ENCODE measurements at places on chromosomes 16 and 17.

GRCh38 chr17:41547378-41547841, 19.3 kb upstream of the KRT19 start:
- DNase-seq, result no peak

DNA sequence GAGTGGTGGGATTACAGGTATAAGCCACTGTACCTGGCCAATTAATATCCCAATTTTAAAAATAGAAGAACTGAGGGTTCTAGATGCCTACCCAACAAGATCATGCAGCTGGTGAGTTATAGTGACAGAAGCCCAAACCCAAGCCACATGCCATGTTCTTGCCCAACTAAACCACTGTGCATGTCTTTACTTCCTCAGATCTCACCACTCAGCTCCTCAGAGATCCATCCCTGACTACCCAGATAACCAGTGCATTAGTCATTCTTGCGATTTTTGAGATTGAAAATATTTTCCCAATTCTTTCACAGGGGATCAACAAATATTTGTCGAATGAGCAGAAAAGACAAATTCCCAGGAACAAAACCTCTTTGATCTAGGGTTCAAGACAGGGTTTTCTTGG, 303.1 kb downstream of the CBLN1 start:
- DNase-seq, result no peak

DNA sequence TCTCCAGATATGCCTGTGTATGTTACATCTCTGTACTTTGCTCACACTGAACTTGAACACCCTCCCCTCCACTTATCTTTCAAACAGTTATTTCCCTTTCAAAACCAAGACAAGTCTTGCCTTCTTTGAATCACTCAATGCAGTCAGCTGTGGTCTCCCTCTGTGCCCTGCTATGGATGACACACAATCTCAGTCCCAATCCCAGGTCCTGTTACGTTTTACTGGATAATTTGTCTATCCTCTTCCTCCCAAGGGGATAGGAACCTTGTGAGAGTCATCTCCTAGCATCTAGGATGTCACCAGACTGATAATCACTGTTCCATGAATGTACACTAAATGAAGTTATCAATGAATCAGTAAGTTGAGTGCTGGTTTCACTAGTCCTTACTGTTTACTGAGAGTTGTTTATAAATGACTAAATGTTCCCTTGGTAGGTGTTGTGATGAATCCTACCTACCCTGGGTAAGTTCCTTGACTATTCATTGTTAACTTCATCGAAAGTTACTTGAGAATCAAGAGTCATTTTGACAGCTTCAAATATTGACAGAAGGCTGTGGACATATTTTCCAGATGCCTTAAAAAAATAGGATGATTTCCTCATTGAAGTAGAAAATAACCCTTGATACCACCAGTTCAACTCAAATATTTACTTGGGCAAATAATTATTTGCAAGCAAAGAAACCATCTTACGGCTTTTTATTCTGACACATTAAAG, 244.9 kb downstream of the PRKCA start:
- DNase-seq, result no peak

GRCh38 chr17:70099294-70099693, 24.3 kb downstream of the KCNJ16 start:
- DNase-seq, result no peak

DNA sequence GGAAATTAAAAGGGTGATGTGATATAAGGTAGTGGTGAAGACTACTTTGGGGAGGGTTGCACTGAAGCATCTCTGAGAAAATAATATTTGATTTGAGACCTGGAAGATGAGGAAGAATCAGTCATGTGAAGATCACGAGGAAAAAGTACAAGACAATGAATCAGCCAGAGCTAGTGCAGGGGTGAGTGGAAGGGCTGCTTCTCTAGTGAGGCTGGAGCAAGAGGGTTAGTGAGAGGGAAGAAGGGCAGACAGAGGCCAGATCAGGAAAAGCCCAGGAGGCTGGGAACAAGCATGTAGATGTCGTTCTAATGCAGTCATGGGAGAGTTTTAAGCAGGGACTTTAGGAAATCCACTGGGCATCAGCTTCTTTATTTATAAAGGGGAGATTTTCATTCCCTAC, 504.2 kb upstream of the SALL1 start:
- no peak for DNase-seq

GRCh38 chr17:50816771-50817751, 18.3 kb upstream of the WFIKKN2 start:
- peak; percentile 31 for DNase-seq

- no peak for DNase-seq
These were observed 4.9 kb downstream of the CDH11 start for GRCh38 chr16:65116818-65117430.

- no peak for DNase-seq
These were observed 34.7 kb downstream of the MYO15A start for GRCh38 chr17:18143044-18143936.

- no peak for DNase-seq
These were observed 1376.4 kb upstream of the GOT2 start for GRCh38 chr16:60110531-60110930.

GRCh38 chr17:38898812-38899348, 26.5 kb upstream of the LASP1NB start:
- DNase-seq, result peak; percentile 46

- DNase-seq, result no peak
These were observed 41.8 kb downstream of the STAT3 start for GRCh38 chr17:42346481-42346880.

DNA sequence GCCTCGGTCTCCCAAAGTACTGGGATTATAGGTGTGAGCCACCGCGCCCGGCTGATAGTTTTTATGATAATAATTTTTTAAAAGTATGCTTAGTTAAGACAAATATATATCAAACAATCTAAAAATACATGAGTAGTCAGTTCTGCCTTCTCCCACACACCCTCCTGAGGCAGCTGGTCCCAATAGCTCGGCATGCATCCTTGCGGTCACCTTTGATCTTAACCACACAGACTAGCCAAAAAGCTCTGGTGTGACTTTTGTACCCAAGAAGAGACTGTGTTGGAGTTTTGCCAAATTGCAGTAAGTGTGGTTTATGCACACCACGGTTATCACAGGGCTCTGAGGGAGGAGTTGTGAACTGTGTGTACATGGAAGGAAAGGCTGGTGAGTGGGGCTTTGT, 25.6 kb downstream of the ATP6V0A1 start:
- DNase-seq, result peak; percentile 36

DNA sequence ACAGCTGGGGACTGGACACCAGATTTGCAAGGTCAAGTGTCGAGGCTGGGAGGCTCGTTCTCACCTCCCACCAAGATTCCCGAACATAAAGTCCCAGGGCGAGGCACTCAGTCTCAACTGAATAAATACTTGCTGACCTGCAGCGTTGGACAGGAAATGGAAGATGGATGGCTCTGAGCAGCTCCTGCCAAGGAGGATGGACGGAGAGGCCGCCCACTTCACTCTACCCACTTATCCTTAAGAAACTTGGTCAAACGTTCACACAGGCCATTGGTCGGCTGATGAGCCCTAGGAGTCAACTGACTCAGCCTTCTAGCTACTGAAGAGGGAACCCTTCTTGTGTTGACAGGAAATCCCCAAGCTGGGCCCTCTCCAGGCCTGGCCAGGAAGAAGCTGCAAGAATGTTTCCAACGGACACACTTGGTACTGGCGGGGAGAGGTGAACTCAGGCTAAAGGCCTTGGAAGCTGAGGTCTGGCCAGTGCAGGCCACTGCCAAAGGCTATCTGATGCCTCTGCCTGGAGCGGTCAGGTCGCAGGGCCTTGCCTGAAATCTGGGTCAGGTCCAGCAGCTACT, 50.0 kb downstream of the VAC14 start:
- DNase-seq, result no peak

- DNase-seq, result no peak
These were observed 197.2 kb downstream of the RGS9 start for GRCh38 chr17:65334406-65334805.

DNA sequence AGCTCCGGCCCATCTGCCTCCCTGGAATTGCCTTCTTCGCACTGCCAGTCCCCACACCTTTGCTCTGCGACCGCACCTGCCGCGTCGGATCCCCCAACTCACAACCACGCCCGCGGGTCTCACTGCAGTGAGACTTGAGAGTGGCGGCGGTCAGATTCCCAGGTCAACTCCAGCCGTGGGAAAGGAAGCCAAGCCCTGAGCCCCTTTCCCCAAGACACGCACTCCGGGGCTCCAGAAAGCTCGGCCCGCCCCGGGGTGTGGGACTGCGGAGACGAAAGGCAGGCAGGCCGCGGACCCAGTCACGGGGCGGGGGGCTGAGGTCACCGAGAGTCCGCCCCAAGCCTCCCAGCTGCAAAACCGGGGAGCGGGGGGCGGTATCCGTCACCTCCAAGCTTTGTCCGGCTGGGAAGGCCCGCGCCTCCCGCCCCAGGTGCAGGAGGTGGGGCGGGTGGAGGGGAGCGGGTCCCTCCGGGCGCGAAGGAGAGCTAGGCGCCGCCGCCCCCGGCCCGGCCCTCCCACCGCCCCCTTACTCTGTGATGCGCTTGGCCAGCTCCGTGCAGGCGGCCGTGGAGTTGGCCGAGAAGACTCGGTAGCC, 615 bp downstream of the PRPSAP1 start:
- DNase-seq, result no peak

- peak; percentile 49 for DNase-seq
These were observed 7.5 kb downstream of the EIF1 start for GRCh38 chr17:41695954-41696757.

GRCh38 chr17:81558941-81559806, 7.0 kb upstream of the FAAP100 start:
- no peak for DNase-seq

GRCh38 chr17:17924857-17925250, 47.3 kb downstream of the TOM1L2 start:
- no peak for DNase-seq

- no peak for DNase-seq
These were observed 1.6 kb downstream of the CD7 start for GRCh38 chr17:82315703-82316358.

GRCh38 chr17:32523017-32523680, 36.4 kb downstream of the CDK5R1 start:
- no peak for DNase-seq

- no peak for DNase-seq
These were observed 163.7 kb upstream of the CHMP6 start for GRCh38 chr17:80827646-80828643.

GRCh38 chr16:78577630-78578029, 478.2 kb downstream of the WWOX start:
- no peak for DNase-seq

- no peak for DNase-seq
These were observed 1846.1 kb downstream of the TP53TG3F start for GRCh38 chr16:35305476-35305875.

GRCh38 chr17:416293-417206, 63.9 kb upstream of the RPH3AL start:
- DNase-seq, result no peak

GRCh38 chr16:64352246-64352645, 769.6 kb downstream of the CDH11 start:
- DNase-seq, result no peak

DNA sequence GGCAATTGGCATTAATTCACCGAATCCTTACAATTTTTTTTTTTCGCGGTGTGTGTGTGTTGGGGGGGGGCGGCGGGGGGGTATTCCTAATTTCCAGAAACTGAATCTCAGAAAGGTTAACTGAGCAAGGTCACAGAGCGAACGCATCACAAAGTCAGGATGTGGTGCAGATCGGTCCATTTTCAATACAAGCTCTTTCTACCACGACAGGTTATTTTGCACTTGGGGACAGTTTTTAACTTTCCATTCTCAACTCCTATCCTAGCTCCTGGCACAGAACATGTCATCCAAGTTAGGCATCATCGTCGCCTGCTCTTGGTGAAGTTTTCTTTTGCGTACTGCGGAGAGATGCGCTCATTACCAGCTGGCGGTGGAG, 15.4 kb upstream of the ERN1 start:
- DNase-seq, result no peak

- no peak for DNase-seq
These were observed 33.3 kb downstream of the GLG1 start for GRCh38 chr16:74573622-74574021.

DNA sequence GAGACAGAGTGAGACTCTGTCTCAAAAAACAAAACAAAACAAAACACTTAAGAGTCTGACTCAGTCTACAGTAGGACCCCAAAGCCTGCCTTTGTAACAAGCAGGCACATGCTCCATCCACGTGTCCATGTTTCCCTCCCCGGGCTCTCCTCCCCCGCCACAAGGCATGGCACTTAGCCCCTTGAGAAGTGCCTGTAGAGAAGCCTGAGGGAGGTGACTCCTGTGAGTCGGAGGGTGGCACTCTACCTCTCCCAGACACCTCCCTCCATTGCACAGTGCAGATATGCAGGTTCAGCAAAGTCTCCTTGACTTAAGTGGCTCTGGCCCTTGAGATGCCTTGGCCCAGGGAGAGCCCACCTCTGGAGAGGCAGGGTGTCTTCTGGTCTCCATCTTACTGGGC, 6.8 kb downstream of the FHOD1 start:
- DNase-seq, result no peak

GRCh38 chr17:59804901-59805465, 87.8 kb downstream of the TUBD1 start:
- no peak for DNase-seq
